Astrocyte (in vitro differentiated cells and primary cell): ENCODE measurements at places on chromosomes 5 and 9.

GRCh38 chr9:134487066-134487710, 154.4 kb upstream of the COL5A1 start:
- DNase-seq, result no peak

DNA sequence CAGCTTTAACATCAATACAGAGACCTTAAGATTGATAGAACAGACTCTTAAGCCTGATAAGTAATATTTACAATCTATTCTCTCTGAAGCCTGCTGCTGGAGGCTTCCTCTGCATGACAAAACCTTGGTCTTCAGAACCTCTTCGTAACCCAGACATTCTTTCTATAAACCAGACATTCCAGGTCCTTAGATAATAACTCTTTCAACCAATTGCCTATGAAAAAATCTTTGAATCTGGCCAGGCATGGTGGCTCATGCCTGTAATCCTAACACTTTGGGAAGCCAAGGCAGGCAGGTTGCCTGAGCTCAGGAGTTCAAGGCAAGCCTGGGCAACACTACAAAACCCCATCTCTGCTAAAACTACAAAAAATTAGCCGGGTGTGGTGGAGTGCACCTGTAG, 327.8 kb downstream of the ENC1 start:
- peak; percentile 91 for DNase-seq

GRCh38 chr5:44933686-44934085, 124.9 kb downstream of the MRPS30 start:
- DNase-seq, result no peak

- DNase-seq, result no peak
Observed at GRCh38 chr9:27193886-27194285, 84.9 kb downstream of the TEK start.

- DNase-seq, result no peak
Observed at GRCh38 chr5:139638736-139639618, 9.2 kb upstream of the CXXC5 start.

DNA sequence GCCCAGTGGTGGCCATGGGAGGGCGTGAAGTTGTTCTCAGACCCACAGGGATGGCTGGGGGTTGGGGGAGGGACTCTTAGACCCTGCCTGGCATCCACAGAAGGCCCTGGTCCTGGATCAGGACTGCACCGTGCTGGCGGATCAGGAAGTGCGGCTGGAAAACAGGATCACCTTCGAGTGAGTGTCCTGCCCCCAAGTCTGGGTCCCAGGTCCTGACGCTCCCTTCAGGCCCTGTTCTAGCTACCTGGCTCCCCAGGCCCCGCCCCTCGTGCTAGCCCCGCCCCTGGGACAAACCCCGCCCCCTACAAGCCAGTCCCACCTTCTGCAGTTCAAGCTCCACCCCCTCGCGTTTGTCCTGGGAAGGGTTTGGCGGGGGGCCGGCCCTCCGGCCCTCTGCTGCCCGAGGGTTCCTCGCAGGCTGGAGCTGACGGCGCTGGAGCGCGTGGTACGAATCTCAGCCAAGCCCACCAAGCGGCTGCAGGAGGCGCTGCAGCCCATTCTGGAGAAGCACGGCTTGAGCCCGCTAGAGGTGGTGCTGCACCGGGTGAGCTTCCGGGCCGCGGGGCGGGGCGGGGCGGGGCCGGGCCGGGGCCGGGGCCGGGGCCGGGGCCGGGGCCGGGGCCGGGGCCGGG, 12.9 kb downstream of the RGS14 start:
- peak; percentile 76 for DNase-seq

DNA sequence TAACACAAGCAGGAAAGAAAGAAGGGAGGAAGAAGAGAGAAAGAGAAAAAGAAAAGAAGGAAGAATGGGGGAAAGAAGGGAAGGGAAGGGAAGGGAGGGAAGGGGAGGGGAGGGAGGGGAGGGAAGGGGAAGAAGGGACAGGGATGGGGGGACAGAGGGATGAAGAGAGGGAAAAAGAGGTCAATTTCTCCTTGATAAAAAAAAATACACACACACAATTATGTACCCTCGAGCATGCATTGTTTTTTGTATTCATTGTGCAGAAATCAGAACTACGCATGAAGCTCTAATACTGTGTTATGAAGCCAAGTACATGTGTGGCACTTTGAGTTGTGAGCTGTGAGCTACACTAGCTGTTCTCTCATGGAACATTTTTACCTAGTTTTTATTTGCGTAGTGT, 274.9 kb upstream of the CDH18 start:
- no peak for DNase-seq

DNA sequence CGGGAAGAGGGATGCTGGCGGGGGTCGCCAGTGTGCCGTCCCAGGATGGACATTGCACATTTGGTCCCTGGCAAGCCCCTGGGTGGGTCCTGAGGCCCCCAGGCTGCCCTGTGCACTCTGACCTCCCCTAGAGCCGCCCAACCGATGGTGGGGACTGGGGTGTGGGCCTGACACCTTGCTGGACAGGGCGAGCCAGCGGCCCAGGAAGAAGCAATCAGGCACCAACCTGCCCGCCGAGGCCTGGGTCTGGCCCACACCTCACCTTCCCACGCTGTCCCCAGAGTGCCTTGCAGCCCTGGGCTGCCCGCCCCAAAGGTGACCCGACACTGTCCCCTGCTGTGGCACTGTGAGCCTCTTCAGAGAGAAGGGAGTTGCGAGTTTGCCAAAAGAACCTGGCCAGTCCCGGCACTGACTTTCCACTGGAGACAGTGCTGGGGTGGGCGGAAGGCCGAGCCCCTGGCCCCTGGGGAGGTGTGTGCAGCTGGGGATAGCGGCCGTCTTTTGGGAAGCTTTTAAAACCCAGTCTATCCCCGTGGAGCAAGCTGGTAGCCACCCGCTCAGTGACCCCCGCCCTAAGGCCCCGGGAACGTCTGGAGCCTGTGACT, 12.0 kb upstream of the NRARP start:
- DNase-seq, result no peak
